Amygdala (tissue), 56 donors: ENCODE measurements at places on chromosomes 16 and 17.
A peak's percentile ranks its signal among the peaks of the same experiment; 100 is the strongest.

- no peak for DNase-seq
Measured at GRCh38 chr17:17020821-17021193, 21.4 kb upstream of the MPRIP start.

GRCh38 chr16:71672125-71672524, 46.1 kb downstream of the MARVELD3 start:
- DNase-seq: no peak

- DNase-seq: no peak
Measured at GRCh38 chr17:45221081-45222013, at the start of gene FMNL1. Gene FMNL1, plus strand, starts transcription at chr17:45221885. Its CDS starts 240 bp downstream, at chr17:45222125.

GRCh38 chr16:89177501-89177900, 6.0 kb downstream of the CDH15 start:
- no peak for DNase-seq

GRCh38 chr16:66286527-66286926, 80.0 kb upstream of the CDH5 start:
- DNase-seq: no peak

GRCh38 chr16:52496051-52496876, 50.7 kb downstream of the TOX3 start:
- no peak for DNase-seq

DNA sequence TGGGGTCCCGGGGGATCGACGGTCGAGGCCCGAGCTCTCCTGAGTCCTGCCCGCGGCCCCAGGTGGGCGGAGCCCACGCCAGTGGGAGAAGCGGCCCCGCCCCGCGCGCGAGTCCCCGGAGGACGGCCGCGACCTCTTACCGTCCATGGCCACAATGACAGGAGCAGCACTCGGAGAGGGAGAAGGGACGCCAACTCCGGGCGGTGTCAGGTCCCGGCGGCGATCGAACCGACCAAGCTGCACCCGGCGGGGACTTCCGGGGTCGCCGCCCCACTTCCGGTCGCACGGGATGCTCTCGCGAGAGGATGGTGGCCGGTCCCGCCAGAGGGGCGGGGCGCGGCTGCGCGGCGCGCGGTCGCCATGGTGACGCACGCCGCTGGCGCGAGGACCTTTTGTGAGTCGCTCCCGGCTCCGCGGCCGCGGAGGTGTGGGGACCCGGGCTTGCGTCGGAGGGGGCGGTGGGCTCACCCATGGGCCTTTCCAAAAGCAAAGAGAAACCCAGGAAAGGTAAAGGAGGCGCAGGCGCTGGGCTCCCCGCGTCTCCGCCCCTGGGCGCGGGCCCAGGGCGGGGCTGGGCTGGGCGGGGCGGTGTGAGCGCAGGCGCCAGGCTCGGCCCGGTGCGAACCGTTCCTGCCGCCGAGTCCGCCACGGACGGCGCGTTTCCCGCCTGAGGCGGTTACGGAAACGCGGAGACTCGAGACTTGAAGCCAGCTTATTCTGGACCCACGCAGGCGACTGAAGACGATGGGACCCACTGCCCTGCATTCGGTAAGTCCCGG, at the start of the genes CHMP1A and SPATA33:
TSS of gene CHMP1A (minus strand) at position 267 of the 779 bp plus-strand sequence. CDS start at position 147, 120 bp downstream.
TSS of gene SPATA33 (plus strand) at position 395 of the 779 bp plus-strand sequence. CDS start at position 471, 76 bp downstream.
- peak; percentile 85 for DNase-seq

- no peak for DNase-seq
Measured at GRCh38 chr16:72588551-72588950, 416.6 kb upstream of the PMFBP1 start.

- no peak for DNase-seq
Measured at GRCh38 chr16:70749006-70749678, 51.8 kb downstream of the VAC14 start.

DNA sequence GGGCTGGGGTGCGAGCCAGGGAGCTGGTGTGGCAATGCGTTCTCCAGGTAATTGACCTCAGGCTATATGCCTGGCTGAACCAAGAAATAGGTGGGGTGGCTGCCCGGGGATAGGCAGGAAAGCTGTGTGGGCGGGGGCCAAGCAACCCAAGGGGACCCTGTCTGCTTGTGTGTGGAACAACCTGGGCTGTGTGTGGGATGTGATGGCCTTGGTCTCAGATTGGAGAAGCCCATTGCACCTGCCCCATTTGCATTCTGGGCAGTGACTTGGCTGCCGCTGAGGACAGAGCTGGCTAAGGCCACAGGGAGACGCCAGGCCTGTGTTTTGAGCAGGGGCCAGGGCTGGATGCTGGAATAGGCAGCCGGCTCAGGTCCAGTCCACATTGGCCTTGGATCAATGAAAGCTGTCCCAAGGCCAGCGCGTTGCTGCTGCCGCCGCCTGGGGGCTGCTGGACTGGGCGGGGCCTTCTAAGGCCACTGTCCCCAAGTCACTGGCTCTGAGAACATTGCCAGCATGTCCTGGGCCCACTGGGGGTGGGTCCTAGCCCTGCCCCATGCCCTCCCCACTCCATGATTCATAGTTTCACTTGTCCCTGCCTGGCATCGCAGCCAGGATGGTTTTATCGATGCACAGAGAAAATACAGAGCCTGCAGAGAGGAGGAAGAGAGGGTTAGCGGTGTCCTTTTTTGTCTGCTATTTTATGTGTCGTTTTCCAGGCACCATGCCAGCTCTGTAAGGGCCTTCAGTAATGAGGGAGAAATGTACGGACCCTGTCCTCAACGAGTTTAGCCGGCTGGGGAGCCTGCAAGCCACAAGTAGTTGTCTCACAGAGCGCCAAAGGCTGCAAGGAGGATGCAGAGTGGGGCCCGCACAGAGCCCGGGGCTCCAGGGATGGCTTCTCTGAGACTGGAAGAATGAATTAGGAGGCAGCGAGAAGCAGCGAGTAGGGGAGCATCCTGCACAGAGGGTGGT, 43.9 kb downstream of the NKD1 start:
- DNase-seq: peak; percentile 86

- no peak for DNase-seq
Measured at GRCh38 chr16:10878328-10878643, 1.3 kb downstream of the CIITA start.

- DNase-seq: no peak
Measured at GRCh38 chr17:72468841-72469240, 348.0 kb downstream of the SOX9 start.

- DNase-seq: no peak
Measured at GRCh38 chr16:31365131-31365865, 10.3 kb downstream of the ITGAX start.

- no peak for DNase-seq
Measured at GRCh38 chr17:47729476-47729875, 3.6 kb upstream of the TBX21 start.

DNA sequence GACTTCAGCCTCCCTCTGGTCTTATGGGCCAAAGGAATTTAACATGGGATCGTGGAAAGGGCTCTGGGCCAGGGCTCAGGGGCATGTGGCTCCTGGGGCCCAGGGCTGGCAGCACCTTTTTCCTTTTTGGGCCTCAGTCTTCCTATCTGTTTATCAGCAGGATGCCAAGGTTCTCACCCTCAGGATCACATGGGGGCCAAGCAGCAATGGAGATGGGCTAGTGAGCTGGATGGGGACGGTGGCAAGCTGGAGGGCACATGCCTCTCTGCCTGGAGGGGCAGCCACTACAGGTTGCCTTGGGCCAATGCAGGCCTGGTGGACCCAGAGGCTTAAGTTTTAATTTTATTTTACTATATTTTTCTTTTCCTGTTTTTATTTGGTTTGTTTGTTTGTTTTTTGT, 95.4 kb downstream of the CYLD start:
- no peak for DNase-seq

DNA sequence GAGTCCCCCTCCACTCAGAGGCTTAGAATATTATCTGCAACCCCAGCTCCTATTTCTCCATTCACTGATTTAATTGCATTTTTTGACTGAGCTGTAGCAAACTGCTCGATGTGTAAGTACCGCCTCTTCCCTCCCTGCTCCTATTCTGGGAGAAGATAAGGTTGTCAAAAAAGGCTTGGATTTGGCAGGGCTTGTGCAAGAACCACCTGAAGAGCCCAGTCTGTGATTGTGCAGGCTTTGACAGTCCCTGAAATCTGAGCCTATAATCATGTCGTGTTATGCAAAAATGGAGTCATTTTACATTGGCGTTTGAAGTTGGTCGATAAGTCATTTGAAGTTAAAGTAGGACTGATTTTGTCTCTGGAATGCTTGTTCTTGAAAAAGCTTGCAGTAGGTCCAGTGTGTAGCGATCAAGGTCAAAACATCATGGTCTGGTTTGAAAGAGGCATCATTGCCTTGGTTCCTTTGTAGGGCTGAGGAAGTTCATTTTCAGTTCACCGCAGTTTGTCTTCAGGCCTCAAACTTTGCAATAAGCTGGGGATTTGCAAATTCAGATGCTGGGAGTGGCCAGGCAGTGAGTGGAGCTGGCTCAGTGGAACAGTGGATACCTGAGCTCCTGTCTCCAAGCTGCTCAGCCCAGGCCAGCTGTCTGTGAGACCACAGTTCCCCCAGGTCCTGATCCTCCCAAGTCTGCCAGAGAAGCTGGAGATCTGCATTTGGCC, 68.8 kb downstream of the KATNIP start:
- DNase-seq: no peak
